ENCODE measurements at places on chromosomes 7 and 10.

- no peak for DNase-seq
Measured at GRCh38 chr10:6062101-6062771, at the start of gene IL2RA. TSS of gene IL2RA (minus strand) at chr10:6062367. CDS start at chr10:6062151, 216 bp downstream.

- DNase-seq = no peak
Measured at GRCh38 chr10:43370671-43371215, 693 bp upstream of the FXYD4 start.

DNA sequence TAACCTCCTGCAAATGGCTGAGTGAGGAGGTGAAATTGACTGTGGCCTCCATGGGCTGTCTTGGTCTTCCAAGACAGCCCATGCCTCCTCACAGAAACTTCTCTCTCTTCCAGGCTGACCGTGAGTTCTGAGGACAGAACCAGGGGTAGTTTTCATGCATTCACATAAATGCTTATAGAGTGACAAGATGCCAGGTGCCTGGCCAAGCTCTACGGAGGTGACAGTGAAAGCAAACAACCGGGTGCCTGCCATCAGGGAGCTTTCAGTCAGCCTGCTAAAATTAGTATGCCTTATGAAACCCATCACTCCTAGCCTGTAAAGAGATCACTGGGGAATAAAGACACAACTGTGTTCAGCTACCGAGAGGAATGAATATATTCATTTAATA is 919 bp upstream of the RHOBTB1 start:
- DNase-seq = no peak

- DNase-seq = no peak
Measured at GRCh38 chr10:98259606-98260315, 8.2 kb downstream of the LOXL4 start.

DNA sequence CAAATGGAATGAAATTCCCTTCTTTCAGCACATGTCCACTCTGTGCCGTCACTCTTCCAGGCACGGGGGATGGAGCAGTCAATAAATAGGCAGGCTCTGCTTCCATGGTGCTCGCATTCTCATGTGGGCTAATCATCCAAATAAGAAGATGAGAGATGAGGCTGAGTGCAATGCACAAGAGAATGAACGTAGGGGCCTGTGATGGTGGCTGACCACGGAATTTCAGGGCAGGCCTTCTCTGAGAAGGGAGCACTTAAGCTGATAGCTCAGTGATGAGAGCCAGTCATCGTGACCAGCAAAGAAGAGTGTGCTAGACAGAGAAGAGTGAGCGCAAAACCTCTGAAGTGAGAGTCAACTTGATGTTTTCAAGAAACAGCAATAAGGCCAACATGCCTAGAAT is 47.9 kb downstream of the TAF3 start:
- DNase-seq = no peak

- DNase-seq = no peak
Measured at GRCh38 chr10:105834261-105835059, 1193.4 kb downstream of the SORCS3 start.

All from NCI-H2107 (cell line).